ENCODE measurements at places on chromosomes 2 and 18.

DNA sequence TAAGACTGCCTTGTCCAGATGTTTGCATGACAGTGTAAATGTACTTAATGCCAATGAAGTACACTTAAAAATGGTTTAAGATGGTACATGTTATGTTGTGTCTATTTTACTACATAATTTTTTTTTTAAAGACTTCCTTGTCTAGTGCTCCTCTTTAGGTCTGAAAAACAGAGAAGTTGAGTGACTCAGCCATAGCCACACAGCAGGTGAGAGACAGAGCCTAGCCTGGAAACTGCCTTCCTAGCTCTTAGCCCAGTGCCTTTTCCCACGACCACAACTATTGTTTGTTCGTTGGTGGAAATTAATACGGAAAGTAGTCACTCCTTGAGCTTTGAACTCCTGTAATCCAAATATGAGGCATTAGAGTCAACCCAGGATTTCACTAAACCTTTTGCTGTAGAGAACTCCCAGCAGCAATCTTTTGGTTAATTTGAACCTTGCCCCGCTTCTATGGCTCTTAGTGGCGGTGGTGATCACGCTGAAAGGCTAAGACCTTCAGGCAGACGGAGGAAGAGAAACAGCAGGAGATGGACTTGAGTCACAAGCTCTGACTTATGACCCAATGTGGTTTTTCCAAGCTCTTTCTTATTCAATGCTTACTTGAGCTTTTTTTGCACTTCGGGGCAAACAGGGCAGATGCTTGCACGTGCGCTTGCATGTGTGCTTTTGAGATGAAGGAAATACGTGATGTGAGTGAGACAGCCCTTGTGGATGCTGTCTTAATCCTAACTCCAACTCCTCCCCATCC is 21.2 kb downstream of the TRIB2 start:
- no peak for DNase-seq

DNA sequence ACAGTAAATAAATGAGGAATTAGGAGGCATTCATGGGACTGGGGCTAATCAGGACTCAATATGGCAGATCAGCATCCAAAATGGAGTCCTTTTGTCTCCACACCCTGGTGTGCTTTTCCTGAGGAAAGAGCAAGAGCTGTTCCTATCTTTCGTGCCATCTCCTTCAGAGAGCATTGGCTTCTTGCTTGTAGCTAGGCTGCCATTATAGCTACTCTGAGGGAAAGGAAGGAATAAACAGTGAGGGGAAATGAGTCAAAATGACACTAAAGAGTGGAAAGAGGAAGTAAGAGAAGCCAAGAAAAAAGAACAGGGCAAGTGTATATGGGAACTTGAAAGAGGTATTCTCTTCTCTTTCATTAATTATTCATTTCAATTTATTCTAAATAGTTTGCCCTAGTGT is 8.4 kb upstream of the NMI start:
- DNase-seq = no peak

DNA sequence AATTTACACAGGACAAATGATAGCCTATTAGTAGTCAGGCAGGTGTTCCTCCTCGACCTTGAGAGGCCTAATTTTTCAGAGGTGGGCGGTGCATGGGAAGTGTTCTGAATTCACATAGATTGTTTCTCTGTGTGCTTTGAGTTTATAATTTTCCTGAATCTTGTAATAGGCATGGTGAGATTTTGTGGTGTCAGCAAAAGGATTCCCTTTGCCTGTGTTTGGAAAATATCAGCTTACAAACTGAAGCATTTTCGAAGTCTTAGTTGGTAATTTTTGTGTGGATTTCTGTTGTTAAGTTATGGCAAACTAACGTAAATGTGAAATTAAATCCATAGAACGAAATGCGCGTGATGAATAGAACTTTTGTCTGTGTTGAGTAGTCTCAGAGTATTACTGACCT is 194.0 kb upstream of the RBMS1 start:
- peak; percentile 32 for DNase-seq

DNA sequence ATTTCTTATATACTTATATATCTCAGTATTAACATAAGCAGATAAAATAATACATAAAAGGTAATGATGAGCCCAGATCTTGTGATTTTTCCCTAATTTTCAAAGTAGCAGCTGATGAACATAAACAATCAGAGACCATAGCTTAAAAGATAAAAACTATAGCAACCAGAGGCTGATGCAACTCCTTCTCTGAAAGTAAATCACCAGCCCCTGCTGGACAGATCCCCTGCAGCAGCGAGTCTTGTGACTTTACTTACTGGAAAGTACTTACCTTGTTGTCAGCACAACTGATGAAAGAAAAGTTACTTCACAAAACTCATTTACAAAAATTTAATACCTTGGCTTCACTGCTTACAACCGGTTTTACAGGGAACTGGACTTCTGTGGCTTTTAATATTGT is 67.3 kb downstream of the GORASP2 start:
- no peak for DNase-seq

GRCh38 chr2:229489016-229489415 is 217.9 kb upstream of the PID1 start:
- no peak for DNase-seq

DNA sequence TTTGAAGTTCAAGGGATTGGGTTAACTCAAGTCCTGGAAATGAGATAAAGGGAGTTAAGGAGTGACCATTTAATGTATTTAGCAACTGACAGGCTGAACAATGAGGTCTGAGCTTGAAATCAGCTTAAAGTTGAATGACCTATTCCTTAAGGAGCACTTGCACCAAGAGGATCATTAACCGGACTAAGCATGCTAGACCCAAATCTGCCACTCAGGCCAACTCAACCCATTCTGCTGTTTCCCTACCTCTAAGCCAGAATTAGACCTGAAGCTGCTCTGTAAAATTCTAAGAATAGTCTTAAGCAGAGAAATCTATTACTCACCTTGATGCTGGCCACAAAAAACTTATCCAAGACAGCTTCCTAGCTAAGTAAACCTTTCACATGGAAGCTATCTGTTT is 59.8 kb downstream of the SPRED2 start:
- DNase-seq = no peak

- DNase-seq = no peak
Measured at GRCh38 chr2:217440000-217440399, 562.8 kb downstream of the TNS1 start.

- no peak for DNase-seq
Measured at GRCh38 chr2:188518381-188518780, 226.7 kb downstream of the GULP1 start.

- DNase-seq = no peak
Measured at GRCh38 chr2:18605115-18605514, 15.7 kb upstream of the NT5C1B start.

GRCh38 chr2:202265467-202266277 is at the start of gene NOP58:
TSS of gene NOP58 (plus strand) at chr2:202265763. CDS start at chr2:202265942, 179 bp downstream.
- DNase-seq = peak; percentile 78

GRCh38 chr2:74481431-74481830 is 1.4 kb downstream of the CCDC142 start:
- no peak for DNase-seq

DNA sequence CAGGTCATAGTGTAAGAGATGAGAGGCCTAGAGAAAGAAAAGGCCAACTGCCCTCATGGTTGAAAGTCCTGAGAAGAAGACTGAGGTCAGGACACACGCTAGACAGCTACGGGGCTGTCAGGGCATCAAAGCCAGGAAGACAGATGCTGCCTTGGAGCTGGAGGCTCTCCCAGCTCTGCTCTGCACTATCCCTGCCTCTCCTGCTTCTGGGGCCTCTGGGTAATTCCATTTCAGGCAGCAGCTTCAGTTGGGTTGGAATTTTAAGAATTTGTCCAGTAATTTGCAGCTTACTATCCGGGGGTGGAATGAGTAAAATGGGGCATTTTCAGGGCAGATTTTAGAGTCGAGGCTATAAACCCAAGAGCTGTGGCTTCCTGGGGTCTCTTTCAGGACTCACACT is 76.2 kb upstream of the CTAGE1 start:
- DNase-seq = no peak

DNA sequence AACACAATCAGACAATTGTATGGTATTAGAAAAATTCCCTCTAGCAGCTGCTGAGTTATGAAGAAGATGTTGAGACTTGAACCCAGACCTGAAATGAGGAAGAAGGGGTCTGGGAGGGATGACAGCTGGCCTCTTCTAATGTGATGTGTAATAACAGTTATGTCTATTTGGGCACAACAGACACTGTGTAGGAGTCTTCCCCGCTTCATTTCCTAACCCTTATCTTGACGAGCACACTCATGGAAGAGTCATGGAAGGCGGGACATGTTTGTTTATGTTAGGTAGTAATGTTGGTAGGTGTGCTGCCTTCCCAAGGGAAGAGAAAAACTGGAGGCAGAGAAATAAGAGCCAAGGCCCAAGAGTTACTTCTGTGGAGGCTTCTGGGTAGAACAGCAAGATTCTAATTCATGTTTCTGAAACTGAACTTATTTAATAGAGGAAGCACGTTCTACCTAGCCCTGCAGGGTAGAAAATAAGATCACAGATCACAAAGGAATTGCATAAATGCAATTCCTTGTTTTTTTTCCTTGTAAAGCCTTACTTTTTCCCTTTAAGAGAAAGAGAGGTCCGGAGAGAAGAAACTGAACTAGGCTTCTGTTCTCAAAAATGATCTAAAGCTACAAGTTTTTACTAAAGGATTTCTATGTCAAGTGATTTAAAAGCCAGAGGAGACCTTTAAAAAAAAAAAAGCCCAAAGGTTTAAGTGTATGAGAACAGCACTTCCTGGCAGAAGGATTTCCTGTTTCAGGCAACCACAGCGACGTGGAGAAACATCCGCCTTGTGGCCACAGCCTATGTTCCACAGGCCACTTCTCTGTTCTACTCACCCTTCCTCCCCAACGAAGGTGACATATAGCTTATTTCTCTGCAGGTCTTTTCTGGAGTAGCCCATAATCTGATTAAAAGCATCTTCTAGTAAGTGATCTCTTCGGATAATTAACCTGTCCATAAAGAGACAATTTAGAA is 68.5 kb upstream of the STK17B start:
- DNase-seq = no peak

GRCh38 chr2:204749319-204749718 is 204.0 kb downstream of the PARD3B start:
- no peak for DNase-seq

DNA sequence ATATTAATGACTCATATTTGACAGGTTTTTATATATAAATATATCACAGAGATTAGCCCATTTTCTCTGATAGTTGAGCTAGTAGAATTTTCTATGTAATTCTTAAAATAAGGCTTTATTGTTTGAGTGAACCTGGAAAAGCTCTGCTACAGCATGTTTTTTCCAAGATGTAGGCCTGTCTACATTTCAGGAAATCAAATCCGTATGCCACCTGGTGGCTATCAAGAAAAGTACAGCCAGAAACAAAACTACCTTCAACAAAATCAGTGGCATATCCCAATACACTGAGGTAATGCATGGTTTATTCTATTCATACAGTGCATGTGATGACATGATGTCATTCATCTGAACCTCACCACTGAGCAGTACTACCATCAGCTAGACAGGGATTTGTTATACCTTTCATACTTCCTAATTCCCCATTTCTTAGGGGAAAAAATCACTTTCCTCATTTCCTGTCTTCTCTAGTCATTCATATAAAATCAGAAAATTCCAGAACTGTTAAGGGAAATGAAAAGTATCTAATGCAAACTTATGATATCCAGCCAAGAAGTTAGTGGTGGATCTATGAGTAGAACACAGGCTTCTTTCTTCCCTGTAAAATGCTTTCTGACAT is 310.4 kb upstream of the SYT4 start:
- peak; percentile 16 for DNase-seq

DNA sequence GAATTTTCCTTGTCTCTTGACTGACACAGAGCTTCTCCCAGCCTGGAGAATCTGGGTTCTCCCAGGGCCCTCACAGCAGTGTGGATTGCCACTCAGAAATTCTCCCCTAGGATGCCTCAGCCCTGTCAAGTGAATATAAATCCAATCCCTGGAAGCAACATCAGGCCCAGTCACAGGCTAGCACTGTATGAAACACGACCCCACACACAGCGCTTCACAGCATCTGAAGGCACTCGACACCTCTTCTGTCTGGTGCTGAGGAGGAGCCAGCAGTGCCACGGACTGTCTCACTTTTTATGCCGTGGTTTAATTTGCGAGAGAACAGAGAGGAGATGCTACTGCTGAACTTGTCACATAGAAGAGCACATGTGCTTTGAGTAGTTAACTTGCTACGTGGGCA is 164.5 kb downstream of the NAPG start:
- no peak for DNase-seq

GRCh38 chr2:97983698-97984097 is 12.1 kb downstream of the TMEM131 start:
- no peak for DNase-seq

- no peak for DNase-seq
Measured at GRCh38 chr18:65659312-65659711, 91.5 kb upstream of the CDH7 start.

GRCh38 chr18:56458770-56459712 is 179.4 kb downstream of the TXNL1 start:
- no peak for DNase-seq

DNA sequence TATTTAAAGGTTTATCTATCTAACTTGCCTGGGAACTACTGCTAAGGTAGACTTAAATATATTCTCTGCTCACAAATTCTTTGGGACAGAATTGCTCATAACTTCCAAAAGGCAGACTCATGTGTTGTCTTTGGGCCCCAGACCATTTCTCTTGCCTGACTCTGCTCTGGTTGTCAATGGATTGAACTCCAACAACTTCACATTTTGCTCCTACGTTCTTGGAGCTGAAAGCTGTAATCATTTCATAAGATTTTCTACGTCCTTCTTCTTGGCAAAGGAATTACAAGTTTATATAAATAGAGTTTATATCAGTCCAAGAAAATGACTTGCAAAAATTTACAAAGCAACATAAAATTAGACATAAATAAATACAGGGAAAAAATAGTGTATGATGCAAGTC is 32.9 kb upstream of the PPM1B start:
- no peak for DNase-seq

GRCh38 chr18:55997151-55997561 is 409.2 kb upstream of the TCF4 start:
- no peak for DNase-seq

GRCh38 chr2:170492010-170492409 is 223.1 kb upstream of the SP5 start:
- DNase-seq = no peak

GRCh38 chr18:36299015-36299414 is 1.5 kb downstream of the FHOD3 start:
- no peak for DNase-seq

DNA sequence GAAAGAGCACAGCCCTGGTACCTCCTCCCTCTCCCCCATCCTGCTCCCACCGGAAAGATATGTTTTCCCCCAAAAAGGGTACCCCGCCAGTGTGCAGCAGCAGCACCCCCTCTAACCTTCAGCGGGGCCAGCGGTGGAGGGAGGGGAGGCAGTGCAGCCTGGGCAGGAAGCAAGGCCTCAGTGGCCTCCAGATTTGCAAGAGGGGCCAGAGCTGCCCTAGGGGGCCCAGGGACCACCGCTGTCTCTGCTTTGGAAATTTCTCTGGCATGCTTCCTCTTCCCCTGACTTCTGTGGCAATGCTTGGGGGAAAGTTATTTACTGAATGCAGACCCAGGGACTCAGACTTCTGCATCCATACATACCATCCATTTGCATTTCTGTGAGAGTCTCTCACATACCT is 111.5 kb downstream of the KLHL29 start:
- no peak for DNase-seq
